Stimulated activated naive CD8-positive, alpha-beta T cell treated with anti-CD3 and anti-CD28 coated beads, Interleukin-15, amount 100 ng/mL, for 72 hours (primary cell): ENCODE measurements at places on chromosomes 6 and 20.

GRCh38 chr20:38218566-38218885 is 42.0 kb downstream of the KIAA1755 start:
- DNase-seq: no peak

DNA sequence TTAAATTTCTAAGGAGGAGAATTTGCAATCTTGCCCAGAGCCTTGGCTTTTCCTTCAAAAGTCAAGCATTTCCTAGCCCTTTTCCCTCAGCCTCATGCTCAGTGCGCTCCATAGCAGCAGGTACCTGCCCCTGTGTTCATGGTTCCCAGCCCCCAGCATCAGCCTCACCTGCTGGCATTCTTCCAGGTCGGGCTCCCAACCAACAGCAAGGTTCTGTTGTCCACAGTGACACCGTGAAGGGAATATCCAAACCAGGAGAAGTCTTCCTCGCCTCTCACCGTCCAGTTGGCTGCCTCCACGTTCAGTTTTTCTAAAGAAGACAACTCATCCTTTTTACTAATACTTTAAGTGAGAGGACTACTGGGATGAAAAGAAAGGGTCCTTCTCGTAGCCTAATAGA is 42.7 kb downstream of the GPLD1 start:
- no peak for DNase-seq

GRCh38 chr6:44575644-44576043 is 188.1 kb downstream of the CDC5L start:
- DNase-seq: no peak

DNA sequence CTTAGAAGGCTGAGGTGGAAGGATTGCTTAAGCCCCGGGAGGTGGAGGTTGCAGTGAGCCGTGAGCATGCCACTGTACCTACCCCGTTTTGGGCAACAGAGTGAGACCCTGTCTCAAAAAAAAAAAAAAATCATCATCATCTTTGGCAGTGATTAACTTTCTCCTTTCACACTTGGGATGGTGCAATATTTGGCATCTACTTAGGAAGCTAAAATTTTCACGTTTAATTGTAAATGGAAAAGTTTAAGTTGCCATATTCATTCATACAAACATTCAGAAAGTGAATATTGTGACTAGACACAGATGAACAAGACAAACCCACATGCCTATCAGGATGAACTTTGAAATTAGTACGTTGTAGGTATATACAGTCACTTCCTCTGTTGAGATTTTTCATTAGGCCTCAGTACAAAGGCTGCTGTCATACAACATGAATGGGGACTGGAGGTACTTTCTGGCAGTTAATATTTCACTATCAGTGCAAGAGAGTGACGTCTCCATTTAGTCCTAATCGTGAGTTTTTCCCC is 10.3 kb downstream of the TOP1 start:
- DNase-seq: no peak

- no peak for DNase-seq
Observed at GRCh38 chr6:169371344-169372127, 117.9 kb upstream of the THBS2 start.

- DNase-seq: no peak
Observed at GRCh38 chr6:32608362-32608761, 18.7 kb upstream of the HLA-DRB1 start.

- DNase-seq: no peak
Observed at GRCh38 chr20:54305421-54305820, 97.5 kb downstream of the PFDN4 start.

DNA sequence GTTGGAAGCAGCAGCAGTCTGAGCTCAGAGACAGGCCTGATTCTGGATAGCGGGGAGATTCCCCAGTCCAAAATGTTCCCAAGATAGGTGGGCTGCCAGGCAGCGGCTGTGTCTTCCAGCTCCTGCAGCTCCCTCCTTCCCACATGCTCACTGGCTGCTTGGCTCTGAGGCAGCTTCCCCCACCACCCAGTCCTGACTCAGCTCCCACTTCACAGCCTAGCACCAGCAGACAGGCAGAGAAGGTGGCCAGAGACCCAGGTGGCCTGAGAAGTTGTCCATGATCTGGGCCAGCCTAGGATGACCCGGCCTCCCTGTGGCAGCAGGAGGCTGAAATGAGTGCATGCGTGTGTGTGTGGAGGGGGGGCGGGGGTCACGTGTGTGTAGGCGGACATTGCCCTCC is 94.9 kb downstream of the MDGA1 start:
- DNase-seq: no peak

GRCh38 chr6:157877149-157877548 is 54.1 kb downstream of the SNX9 start:
- no peak for DNase-seq

GRCh38 chr20:8427419-8428040 is 295.5 kb downstream of the PLCB1 start:
- no peak for DNase-seq

DNA sequence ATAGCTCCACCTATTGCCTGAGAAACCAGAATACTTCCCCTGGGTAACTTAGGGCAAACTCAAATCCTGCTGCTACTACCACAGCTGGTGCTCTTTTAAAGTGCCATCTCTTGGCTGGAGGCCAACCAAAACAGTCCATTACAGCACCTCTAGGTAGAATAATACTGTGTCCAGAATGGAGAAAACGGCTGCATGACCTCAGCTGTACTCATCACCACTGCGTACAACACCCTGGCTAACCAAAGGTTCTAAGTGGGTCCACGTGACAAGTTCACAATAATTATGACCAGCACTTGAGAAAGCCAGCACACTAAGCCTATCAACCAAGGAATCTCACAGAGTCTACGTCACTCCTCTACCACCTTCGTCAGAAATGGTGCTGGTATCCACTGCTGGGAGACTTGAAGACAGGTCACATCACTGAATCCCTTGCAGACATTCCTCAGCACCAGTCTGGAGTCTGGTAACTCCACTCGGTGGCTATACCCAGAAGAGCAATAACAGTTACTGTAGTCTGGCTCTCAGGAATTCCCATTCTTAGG is 40.9 kb upstream of the PKIB start:
- no peak for DNase-seq

- DNase-seq: no peak
Observed at GRCh38 chr6:45626087-45626891, 248.6 kb upstream of the SUPT3H start.
